Nephron progenitor cell (in vitro differentiated cells): ENCODE measurements at places on chromosomes 12 and 14.

GRCh38 chr14:54695196-54695595 is 128.3 kb downstream of the SAMD4A start:
- no peak for DNase-seq

DNA sequence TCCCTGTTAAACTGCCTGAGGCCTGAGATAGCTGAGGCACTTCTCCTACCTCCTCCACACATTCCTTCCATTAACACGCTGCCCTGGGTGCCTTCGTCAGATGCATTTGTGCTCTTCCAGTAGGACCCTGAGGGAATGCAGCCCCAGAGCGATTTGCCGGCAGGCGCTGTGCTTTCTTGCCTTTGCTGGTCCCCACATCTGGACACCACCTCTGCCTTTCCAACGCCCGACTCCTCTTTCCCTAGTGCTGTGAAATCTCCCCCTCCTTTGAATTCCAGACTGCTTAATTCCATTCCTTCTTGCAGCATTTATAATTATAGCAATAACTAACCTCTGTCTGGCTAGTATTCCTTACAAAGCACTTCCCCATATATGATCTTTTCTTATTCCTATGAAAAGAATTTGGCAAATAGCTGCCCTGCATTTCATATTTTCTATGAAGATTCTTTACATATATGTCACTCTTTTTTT is 88.4 kb downstream of the C12orf75 start:
- no peak for DNase-seq

DNA sequence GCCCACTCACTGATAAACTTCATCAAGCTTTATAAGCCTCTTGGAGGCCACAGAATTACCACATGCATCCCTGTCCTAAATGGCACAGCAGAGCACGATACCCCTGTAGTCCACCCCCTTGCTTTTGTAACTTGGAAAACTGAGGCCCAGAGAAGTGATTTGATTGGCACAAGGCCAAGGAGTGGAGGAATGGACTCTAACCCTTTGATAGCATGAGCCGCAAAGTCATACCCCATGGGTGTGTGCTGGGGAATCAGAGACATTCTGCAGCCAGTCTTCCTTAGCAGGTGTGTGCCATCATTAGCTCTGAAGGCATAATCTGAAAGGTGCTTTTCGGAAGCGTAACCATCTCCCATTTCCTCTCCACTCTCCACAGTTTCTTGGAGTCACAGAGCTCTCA is 28.5 kb upstream of the PWP1 start:
- DNase-seq: no peak

DNA sequence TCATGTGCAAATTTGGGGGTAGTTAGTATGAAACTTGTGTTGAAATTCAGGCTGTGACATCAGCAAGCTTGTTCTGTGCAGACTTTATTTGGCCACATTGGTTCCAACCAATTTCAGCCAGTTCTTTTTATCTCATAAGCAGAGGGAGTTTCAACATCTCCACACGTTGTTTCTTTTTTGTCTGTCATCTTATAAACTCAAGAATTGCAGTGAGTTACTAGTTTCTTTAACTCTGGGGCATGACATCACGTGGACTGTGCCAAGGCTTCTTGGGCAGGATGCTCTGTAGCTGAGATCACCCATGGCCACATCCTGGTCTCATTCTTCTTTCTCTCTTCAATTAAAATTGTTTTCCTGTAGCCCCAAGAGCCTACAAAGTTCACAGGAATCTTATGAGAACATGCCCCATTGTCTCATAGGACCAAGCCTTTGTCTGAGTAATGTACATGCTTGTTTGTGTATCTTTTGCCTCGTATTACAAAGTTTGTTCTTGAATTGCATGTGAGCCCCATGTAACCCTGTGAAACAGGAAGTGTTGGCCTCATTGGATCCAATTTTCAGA is 982.0 kb upstream of the TMEM132C start:
- DNase-seq: no peak

GRCh38 chr12:31325524-31325875 is 450 bp downstream of the SINHCAF start:
- no peak for DNase-seq

- no peak for DNase-seq
Measured at GRCh38 chr14:100341301-100342031, 18.3 kb downstream of the SLC25A47 start.

DNA sequence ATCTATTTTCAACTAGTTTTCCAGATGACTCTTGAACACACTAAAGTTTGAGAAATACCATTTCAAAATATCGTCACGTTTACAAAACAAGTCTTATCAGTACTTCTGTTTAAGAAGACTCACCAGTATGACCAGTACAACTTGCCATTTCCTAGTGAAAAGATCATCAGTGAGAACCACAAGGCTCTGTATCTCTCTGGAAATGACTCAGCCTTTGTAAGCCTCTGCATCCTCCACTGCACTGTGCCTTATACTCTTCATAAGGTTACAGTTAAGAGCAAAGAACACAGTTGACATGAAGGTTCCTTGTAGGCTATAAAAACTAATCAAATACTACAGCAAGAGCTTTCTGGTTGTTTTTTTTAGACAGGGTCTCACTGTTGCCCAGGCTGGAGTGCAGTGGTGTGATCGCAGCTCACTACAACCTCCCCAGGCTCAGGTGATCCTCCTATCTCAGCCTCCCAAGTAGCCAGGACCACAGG is 5.7 kb upstream of the VTI1B start:
- DNase-seq: no peak

DNA sequence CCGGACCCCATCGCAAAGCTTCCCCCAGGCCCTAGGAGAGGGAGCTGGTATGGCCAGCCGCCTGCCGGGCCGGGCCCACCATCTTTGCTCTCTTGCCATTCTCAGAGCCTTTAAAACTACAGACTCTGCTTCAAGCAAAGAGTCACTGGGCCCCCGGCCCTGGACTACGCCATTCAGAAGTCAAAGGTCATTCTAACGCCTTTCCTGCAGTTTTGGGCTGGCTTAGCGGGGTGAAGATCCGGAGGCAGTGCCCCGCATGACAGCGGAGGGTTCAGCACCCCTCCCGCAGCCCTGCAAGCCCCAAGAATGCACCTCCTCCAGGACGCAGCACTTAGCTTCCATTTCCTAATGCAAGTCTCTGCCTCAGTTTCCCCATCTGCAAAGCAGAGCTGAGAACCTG is 38.3 kb upstream of the MEG3 start:
- no peak for DNase-seq

DNA sequence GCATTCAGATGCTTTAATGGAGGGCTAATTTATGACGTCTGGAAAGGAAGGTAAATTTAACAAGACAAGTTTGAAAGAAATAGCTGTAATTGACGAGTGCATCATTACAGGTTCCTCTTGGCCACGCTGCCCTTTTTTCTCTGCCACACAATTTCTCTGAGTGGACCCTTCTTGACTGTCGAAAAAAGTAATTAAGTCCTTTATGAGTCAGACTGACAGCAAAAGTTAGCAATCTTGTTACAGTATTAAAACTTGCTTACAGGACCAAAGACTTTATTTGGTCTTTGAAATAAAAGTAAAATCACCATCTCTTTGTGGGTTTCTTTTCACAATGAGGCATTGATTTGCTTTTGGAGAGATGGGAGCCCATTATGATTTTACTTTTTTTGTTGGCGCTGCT is 42.6 kb downstream of the SAMD4A start:
- no peak for DNase-seq

- DNase-seq: no peak
Measured at GRCh38 chr12:19614601-19615383, 175.5 kb downstream of the AEBP2 start.
